ENCODE measurements at places on chromosomes 7 and 10.

DNA sequence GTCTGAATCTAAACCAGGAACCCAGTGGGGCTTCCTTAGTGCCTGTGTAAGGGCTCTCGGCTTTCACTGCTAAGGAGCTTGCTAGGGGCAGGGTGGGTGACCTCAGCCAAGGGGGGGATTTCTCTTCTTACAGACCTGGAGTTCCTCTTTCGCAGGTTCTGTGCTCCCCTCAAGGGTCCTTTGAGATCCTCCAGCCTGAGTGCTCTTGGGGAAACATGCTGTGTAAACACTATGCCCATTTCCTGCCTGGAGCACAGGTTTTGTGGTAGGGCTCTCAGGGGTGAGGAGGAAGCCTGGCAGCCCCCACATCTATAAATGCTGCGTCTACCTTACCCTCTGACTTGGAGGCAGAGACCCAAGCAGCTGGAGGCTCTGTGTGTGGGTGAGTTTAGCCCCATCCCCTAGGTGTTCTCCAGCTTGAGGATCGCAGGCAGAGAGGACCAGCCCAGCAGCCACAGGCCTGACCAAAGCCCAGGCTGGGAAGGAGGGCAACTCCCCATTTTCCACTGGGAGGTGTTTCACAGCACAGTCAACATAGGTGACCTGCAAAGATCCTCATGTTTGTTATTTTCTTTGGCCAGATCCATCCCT is at the start of gene SFTPA1:
Gene SFTPA1, plus strand, starts transcription at position 339 of the 591 bp plus-strand sequence. CDS start 887 bp downstream, outside the sequence.
- DNase-seq, result no peak

DNA sequence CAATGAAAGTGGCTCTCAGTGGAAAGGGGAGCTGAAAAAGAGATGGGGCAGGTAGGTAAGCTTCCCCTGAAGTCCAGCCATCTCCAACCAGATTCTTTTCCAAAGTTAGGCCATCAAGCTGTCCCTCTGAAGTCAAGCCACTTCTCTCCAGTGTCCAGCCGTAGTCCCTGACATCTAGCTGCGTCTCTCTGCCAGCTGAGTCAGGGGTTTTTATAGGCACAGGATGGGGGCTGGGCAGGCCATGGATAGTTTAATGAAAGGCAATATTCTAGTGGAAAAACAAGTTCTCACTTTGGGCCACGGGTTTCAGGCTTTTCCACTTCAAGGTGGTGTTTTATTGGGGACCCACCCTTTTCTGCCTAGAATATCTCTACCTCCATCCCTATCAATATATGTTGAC is 36.8 kb downstream of the AVL9 start:
- no peak for DNase-seq

DNA sequence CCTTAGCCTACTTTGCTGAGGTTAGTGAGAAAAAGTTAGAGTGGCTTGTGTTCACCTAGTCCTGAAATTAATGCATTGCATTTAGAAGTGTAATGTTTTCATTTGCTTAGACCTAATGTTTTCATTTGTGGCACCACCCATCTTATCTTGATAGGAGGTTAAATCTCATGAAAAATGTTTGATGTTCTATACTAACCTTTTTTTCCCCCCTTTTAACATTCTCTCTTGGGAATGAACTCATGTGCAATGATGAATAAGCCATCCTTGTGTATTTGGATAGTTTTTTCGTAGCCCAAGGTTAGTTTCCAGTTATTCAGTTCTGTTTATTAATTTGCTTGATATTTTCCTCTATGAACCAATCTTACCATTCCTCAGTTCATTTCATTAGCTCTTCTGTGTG is 2.8 kb downstream of the FHIP2A start:
- DNase-seq, result peak; percentile 42

DNA sequence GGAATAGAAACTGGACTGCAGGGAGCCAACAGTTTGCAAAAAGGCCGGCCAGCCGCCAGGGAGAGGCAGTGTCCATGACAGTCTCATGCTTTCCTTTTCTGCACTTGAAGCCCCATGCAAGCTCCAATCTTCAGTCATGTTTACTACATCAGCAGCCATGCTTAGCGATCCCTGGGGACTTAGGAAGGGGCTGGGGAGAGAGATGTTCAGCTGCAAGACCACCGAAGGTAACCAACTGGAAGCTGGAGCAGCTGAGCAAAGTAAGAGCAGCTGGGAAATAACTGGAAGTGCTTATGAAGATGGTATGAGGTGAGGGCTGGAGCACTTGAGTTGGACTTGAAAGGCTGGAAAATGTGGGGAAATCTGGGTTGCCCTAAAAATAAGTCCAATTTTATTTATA is 37.0 kb downstream of the PRR15 start:
- DNase-seq, result no peak

DNA sequence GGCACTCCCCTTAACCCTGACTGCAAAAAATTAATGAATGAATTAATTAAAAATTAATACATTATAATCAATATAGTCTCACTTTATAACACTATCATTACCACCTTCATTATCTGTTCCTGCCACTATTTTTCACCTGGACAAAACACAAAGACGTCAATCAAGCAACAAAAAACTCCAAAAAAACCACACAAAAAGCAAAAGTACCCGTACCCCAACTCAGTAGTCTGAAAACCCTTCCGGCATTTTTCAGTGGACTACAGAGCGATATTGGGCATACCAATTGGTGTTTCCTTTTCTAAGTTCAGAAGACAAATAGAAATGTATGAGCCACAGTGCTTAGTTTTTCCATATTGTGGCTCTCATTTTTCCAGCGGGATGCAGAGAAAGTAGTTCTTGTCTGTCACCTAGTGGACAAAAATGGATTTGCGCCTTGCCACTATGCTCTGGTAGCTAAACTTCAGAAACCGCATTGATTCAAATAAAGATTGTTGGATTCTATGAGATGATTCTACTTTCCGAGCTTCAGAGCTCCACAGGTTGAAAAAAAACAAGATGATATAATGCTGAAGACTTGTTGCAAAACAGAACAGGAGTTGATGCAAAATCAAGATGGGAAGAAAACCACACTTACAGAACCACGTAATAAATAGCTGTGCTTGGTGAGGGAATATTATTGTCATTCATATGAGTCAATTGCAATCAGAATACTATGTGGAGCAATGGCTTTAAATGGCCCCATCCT is 50.6 kb upstream of the ITGB1 start:
- peak; percentile 89 for DNase-seq

DNA sequence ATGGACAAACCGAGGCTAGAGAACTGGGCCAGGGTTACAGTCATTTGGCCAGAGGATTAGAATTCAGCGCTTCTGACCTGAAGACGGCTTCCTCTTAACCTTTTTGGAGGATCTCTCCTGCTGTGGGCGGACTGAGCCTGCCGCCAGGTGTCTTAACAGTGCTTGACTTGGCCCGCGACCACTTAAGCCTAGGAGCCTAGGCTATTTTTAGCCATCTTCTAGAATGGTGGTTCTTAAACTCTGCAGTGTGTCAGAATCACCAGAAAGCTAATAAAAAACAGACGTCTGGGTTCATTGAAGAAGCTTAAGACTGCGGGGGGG is 722 bp downstream of the MDH2 start:
- no peak for DNase-seq

DNA sequence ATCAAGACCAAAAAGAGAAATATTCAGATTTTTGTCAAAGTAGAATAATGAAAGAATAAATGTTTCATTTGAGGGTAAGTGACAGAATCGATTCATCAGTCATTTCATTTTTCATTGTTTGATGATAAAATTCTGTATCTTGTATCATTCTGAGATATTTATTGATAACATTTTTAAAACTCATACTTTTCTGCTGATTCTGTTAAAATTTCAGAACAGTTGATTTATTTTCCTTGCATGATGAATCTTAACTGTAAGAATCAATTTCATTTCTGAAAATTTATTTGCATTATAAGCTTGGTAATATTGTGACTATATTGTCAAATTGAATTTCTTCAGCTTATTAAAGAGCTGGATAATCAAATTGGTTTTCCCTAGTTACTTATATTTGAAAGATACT is 13.9 kb downstream of the PHYHIPL start:
- no peak for DNase-seq

DNA sequence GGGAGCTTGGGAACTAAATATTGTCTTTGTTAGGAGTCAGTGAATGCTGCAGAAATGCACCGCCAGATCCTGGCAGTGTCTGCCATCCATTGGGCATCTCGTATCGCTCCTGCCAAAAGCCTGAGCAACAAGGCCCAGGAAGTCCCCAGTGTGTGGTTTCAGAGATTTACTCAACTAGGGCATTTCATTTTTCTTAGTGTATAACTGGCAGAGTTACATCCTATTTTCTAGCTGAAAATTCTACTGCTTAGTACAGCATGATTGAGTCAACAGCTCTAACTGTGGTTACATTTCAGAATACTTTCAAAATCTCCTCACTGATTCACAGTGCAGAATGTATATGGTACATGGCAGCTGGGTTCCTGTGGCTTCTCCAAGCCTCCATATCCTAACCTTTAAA is 95.8 kb upstream of the CREB5 start:
- peak; percentile 91 for DNase-seq

- DNase-seq, result no peak
These were observed 119.0 kb downstream of the CREB5 start for GRCh38 chr7:28531291-28531690.

- no peak for DNase-seq
These were observed 3.9 kb downstream of the CXCL12 start for GRCh38 chr10:44380829-44381600.

GRCh38 chr7:51175992-51176388 is 140.6 kb downstream of the COBL start:
- DNase-seq, result no peak

- DNase-seq, result no peak
These were observed 139.5 kb downstream of the PLCE1 start for GRCh38 chr10:94133239-94133638.

GRCh38 chr10:44853148-44853734 is 57.9 kb upstream of the TMEM72 start:
- DNase-seq, result peak; percentile 70

GRCh38 chr10:75292794-75293445 is 57.2 kb upstream of the COMTD1 start:
- no peak for DNase-seq

DNA sequence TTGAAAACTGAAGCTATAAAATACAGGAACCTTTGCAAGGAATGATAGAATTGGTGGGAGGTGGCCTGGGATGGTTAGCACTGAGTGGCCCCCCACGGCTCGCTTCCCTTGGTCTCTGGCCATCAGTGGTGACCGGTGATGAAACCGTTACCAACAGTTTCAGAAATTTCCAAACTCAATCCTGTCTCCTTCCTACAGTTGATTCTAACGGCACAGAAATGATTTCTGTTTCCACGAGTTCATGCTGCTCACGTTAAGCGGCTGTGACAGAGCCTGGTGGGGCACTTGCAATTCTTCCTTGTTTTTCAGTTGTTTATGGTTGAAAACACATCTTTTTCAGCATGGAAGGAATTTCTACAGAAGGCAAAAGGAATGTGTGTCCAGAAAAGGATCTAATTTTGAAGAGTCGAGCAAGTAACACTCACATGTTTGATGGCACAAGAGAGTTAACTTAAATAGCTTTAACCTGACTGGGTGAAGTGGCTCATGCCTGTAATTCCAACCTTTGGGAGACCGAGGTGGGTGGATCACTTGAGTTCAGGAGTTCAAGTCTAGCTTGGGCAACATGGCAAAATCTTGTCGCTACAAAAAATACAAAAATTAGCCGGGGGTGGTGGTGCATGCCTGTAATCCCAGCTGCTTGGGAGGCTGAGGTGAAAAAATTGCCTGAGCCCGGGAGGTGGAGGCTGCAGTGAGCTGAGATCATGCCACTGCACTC is 100.1 kb downstream of the DNAJB6 start:
- no peak for DNase-seq

DNA sequence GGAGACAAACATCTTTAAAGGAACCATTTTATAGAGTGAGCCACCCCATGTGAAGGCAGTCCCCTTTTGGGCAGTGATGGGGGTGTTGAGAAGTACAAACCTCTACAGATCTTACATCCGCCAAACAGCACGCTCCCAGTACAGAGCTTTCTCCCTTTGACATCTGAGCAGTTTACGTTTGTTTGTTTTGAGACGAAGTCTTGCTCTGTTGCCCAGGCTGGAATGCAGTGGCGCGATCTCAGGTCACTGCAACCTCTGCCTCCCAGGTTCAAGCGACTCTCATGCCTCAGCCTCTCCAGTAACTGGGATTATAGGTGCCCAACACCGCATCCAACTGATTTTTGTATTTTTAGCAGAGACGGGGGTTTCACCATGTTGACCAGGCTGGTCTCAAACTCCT is 128.9 kb downstream of the CCDC3 start:
- DNase-seq, result no peak

GRCh38 chr7:132023466-132023865 is 467.0 kb upstream of the PODXL start:
- no peak for DNase-seq

- no peak for DNase-seq
These were observed 271.9 kb upstream of the DGKB start for GRCh38 chr7:15174485-15174884.

DNA sequence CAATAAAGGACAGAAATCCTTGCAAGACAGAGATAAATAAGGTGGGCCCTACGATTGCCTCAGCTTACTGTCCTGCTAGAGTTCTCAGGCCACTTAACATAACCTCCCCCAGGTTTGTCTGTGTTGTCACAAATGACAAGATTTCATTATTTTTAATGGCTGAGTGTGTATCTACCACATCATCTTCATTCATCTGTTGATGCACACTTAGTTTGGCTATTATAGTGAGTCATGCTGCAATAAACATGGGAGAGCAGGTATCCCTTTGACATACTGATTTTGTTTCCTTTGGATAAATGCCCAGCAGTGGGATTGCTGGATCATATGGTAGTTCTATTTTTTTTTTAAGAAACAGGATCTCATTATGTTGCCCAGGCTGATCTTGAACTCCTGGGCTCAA is 60.6 kb downstream of the PRTFDC1 start:
- DNase-seq, result peak; percentile 38

DNA sequence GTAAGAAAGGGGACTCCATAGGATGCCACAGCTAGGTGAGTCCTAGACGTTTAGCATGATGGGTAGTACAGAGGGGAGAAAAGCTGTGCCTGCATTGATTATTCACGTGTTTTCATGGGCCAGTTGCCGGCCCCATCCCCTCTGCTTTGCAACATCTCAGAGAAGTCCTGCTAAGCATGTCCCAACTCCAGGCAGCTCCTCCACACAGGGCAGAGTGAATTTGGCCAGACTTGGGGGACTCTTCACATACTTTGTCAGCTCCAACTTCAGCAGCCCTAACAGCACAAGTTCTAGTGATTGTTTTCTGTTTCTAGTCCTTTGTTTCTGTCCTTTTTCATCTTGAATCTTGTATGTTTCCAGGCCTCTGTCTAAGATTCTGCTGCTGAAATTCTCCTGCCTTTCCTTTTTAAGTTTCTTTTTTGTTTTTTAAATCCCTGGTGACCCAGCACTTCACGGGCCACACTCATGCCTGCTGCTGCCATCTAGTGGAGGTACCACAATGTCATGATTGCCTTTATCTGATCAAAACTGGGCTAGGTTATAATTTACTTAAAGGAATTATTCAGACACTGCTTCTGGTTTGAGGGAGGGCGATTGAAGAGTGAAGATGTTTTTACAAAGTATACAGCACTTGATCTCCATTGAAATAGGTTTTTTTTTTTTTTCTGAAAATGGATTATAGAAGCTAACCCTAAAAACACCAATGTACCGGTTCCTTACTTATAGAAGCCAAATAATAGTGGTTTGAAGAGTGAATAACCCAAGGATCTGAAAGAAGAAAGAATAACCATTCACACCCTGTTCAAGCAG is 276.9 kb downstream of the CSTF2T start:
- DNase-seq, result peak; percentile 77

GRCh38 chr10:31157123-31158010 is 125.7 kb upstream of the ZNF438 start:
- DNase-seq, result peak; percentile 85
